A549 treated with Mapracorat at 1 μM for 4 hours (cell line): ENCODE measurements at places on chromosomes 2 and 18. TPM values are rescaled to one million over a fixed set of nuclear protein-coding genes. Genes with fewer than 3 reads are reported as not detected.

The ABCB11 gene
- 0.01 TPM in 1 of 5 replicates, not detected in the others for total RNA-seq

The GPC1 gene
- 161 to 247 TPM (median 242 TPM) in 5 replicates for total RNA-seq

The L3MBTL4 gene
- not detected in 5 replicates for total RNA-seq

The NEUROD1 gene
- not detected in 5 replicates for total RNA-seq

The HNMT gene
- 0.53 to 1.4 TPM (median 0.71 TPM) in 5 replicates for total RNA-seq

The ADCYAP1 gene
- not detected in 5 replicates for total RNA-seq

The KCNG2 gene
- total RNA-seq = not detected in 5 replicates

The RTP5 gene
- not detected in 5 replicates for total RNA-seq

The PXDN gene
- 10.4 to 15.4 TPM (median 13.8 TPM) in 5 replicates for total RNA-seq

The LDLRAD4 gene
- total RNA-seq = 0.52 to 3.3 TPM (median 2.2 TPM) in 5 replicates

The NOSTRIN gene
- 1.8 to 3.1 TPM (median 2.2 TPM) in 5 replicates for total RNA-seq

The INPP5D gene
- total RNA-seq = 0.29 to 0.71 TPM (median 0.45 TPM) in 5 replicates

The FZD7 gene
- 5.2 to 7.3 TPM (median 6.4 TPM) in 5 replicates for total RNA-seq

The KANSL1L gene
- total RNA-seq = 0.46 to 1.0 TPM (median 0.60 TPM) in 5 replicates

The ACKR3 gene
- total RNA-seq = 12.5 to 17.9 TPM (median 14.4 TPM) in 5 replicates

The STON1 gene
- total RNA-seq = 0.33 to 0.55 TPM (median 0.41 TPM) in 5 replicates

The LYG2 gene
- not detected in 5 replicates for total RNA-seq

The HSPD1 gene
- 567 to 637 TPM (median 602 TPM) in 5 replicates for total RNA-seq

The ALLC gene
- total RNA-seq = 0.07 TPM in 1 of 5 replicates, not detected in the others

The RAX gene
- not detected in 5 replicates for total RNA-seq

The GPBAR1 gene
- total RNA-seq = 0.09 to 0.42 TPM (median 0.28 TPM) in 5 replicates

The UGT1A8 gene
- 0.06 TPM in 1 of 5 replicates, not detected in the others for total RNA-seq

The DSG4 gene
- total RNA-seq = not detected in 5 replicates

The IL36G gene
- not detected in 5 replicates for total RNA-seq

The POTEJ gene
- total RNA-seq = not detected in 5 replicates

The LYG1 gene
- total RNA-seq = 0.54 to 1.9 TPM (median 1.1 TPM) in 5 replicates

The KCNE4 gene
- total RNA-seq = 0.43 to 0.56 TPM (median 0.50 TPM) in 5 replicates

The DYNAP gene
- total RNA-seq = not detected in 5 replicates

The CYRIA gene
- 0.15 to 0.86 TPM (median 0.28 TPM) in 5 replicates for total RNA-seq

The RDH14 gene
- 34.6 to 42.4 TPM (median 37.3 TPM) in 5 replicates for total RNA-seq

The CREG2 gene
- 6.8 to 13.4 TPM (median 11.9 TPM) in 5 replicates for total RNA-seq

The SLC9A4 gene
- total RNA-seq = not detected in 5 replicates

The ZSWIM2 gene
- not detected in 5 replicates for total RNA-seq

The ERMN gene
- not detected in 5 replicates for total RNA-seq

The CNDP1 gene
- total RNA-seq = not detected in 5 replicates

The PMAIP1 gene
- total RNA-seq = 11.7 to 13.9 TPM (median 13.1 TPM) in 5 replicates
